ENCODE measurements at places on chromosomes 2 and 18.

DNA sequence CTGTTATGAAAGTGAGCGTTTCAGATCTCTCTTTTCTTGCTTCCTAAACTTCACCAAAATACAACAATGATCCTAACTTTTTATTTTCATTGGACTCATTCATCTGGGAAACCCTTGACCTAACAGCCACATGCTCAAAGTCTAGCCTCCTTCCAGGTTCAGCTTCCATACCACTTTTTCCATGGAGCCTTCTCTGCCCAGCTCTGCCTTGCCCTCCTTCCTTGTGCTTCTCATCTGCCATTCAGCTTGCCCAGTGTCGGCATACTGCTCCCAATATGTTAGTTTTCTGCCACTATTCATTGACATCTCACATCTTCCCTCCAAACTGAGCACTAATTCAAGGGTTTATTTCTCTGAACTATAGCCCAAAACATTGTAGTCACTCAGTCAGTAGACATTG is 214.7 kb downstream of the RAD51AP2 start:
- no peak for DNase-seq

DNA sequence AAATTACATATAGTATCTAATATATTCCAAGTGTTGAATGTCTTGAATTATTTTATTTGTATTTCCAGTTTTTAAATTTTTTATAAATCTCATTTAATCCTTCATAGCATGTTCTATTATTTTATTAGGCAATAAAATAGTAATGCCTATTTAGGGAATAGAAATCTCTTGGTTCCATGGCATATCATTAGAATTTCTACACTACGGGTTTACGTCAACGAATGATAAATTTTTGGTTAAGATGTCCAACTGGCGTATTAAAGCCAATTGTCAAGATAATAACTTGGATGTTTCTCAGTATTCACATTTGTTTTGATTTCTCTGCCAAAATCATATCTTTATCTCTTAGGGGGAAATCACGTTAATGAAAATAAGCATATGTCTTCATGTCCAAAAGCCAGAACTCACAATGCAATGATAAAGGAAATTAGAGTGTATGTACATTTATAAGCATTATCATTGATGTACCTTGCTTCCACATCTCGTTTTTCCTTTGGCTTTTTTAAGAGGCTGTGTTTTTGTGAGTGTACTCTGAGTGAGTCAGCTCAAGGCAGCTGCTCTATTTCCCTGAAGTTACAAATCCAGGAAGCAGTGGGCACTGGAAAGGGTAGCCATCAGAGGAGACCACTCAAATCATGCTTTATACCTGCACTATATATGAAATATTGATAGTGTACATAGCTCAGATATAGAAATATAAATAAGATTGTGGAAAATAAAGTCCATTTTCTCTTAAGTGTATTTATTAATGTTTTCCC is 115.8 kb upstream of the PDE1A start:
- no peak for DNase-seq

GRCh38 chr2:164984428-164984827 is 29.1 kb upstream of the SLC38A11 start:
- DNase-seq, result no peak

- DNase-seq, result no peak
These were observed 48.5 kb downstream of the HS6ST1 start for GRCh38 chr2:128269990-128270671.
